ENCODE measurements at places on chromosomes 2 and 18.

- no peak for DNase-seq
Observed at GRCh38 chr2:61727746-61728145, 126.1 kb downstream of the FAM161A start.

GRCh38 chr2:86044614-86045013 lies 61.1 kb downstream of the POLR1A start:
- no peak for DNase-seq

GRCh38 chr2:172836347-172836821 lies 100.7 kb downstream of the RAPGEF4 start:
- no peak for DNase-seq

GRCh38 chr2:227846831-227847230 lies 24.6 kb upstream of the DAW1 start:
- DNase-seq: no peak

DNA sequence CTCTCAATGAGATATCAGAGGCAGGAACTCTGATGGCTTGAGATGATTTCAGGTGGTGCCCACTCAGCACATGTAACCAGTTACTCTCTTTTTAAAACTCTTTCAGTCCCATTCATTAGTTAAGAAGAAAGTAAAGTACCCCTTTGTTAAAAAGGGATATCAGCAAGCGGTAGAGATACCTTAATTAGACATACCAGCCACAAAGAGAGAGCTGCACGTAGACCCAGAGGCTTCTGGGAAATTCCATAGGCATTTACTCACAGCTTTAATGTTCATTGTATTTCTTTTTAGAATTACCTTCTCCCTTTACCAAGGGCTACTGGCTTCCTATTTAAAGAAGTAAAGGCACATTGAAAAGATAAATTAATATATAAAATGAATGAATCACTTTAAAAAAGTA lies 63.3 kb downstream of the LYPD6B start:
- DNase-seq: no peak

- DNase-seq: no peak
Observed at GRCh38 chr2:173388795-173389194, 34.1 kb downstream of the CDCA7 start.

DNA sequence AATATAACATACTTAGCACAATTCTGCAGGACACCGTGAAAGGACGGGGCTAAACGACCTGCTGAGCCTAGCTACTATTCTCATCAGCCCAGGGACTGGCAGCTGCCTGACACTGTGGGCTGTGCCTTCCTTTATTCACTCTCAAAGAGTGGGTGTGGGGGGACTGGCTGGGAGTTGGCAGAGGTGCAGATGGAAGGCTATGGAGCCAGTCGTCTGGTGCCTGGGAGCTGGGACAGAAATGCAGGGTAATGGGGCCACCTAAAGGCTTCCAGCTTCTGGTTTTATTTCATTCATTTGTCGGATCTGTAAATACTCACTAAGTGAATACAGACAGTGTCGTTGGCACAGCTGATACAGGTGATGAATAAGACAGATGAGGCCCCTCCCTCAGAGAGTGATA lies 56.0 kb upstream of the NFU1 start:
- DNase-seq: no peak

DNA sequence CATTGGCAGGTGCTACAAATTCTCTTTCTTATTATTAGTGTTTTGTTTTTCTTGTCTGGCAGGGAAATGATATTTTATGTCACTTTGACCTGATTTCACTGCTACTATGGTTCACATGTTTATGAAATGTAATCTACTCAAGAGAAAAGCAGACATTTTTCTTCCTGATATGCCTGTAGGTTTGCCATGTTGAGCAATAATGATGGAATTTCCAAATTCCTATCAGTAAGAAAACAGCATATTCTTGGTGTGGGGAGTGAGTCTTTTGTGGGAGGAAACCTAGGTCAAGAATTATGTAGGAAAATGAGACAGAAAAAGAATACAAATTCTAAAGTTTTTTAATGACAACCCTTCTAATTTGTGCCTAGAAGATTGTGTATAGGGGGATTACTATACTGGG lies 356.4 kb downstream of the SLC4A3 start:
- DNase-seq: no peak

DNA sequence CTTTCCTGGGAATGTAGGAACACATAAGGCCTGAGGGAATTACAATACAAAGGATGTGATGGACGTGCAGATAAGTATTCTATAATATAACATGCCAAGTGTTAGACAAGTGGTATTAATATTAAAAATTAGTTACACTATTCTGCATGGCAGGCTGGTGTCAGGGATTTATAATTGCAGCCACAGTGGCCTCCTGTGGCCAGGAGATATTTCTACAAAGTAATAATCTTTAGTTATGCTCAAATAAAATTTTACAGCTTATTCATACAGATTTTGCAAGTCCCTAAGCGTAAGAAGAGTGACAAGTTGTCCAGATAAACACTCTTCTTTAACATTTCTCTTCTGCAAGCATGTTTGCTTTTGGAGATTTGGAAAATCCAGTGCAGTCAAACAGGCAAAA lies 90.4 kb upstream of the CBLN2 start:
- DNase-seq: no peak

GRCh38 chr2:219041252-219041651 lies at the start of gene CFAP65:
Gene CFAP65, minus strand, starts transcription at chr2:219041516. Its CDS starts 2,468 bp downstream, at chr2:219039048.
- DNase-seq: no peak

GRCh38 chr2:23285091-23285800 lies 99.7 kb upstream of the KLHL29 start:
- DNase-seq: no peak

DNA sequence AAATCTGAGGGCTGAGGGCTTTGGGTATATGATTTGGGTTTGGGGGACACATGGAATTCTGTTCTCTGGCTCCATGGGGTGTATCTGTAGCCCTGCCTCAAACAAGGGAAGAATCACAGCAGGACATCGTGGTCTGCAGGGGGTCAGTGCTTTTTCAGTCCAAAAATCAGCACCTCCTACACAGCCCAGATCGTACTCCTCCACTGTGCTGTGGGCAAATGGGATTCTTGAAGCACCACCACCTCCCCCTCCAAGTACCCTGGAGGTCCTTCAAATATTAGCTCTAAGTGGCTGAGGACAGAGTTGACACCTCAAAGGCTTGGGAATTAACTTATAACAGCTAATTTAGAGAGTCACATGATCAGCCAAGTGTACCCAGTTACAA lies 41.5 kb downstream of the EPHA4 start:
- no peak for DNase-seq

GRCh38 chr2:230205034-230205433 lies 14.8 kb downstream of the SP110 start:
- DNase-seq: no peak

DNA sequence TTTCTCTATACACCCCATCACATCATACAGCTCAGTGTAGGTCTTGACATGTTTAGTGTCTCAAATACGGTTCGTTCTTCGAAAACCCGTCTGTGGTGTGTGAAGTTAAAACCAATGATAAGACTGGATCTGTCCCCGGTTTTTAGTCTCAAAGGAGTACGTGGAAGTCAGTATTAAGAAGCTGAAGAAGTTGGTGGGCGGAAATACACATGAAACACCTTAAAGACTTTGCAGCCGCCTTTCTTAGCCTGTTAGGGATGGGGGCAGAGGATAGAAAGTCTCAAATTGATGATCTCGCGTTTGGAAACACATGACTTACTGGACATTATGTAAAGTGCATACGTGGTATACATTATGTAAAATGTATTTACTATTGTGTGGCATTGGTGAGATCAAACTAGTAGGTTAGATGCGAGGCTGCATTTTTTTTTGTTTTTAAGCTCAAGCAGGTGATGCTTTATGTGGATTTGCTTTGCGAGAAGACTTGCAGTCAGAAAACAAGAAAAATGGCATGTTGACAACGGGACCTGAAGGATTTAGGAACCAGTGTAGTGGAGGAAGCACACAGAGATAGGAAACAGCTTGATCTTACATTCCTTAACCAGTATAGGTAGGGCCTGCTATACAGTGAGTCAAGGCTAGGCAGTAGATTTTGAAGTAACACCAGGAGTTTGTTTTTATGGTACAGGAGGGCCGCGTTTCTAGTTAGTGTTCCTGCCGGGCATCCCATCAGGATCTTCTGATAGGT lies 1.2 kb downstream of the CNOT11 start:
- no peak for DNase-seq

GRCh38 chr2:100902817-100903405 lies 83.0 kb downstream of the NPAS2 start:
- no peak for DNase-seq

GRCh38 chr2:147623328-147623727 lies 221.5 kb upstream of the ACVR2A start:
- DNase-seq: no peak

DNA sequence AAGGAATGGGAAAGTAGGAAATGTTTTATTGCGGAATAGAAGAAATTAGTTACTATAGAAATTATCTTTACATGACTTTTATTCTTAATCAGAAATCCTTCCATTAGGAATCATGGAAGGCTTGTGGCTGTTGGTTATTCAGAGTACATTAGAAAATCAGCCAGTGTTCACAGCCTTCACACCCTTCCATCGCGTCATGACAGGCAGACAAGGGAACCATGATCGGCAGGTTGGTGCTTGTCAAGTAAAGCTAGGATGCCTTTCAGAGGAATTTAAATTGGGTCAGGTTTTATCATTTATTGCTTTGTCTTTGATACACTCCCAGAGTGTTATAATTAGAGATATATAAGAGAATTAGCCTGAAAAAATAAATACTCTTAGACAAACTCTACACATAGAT lies 400.6 kb downstream of the THSD7B start:
- DNase-seq: no peak

DNA sequence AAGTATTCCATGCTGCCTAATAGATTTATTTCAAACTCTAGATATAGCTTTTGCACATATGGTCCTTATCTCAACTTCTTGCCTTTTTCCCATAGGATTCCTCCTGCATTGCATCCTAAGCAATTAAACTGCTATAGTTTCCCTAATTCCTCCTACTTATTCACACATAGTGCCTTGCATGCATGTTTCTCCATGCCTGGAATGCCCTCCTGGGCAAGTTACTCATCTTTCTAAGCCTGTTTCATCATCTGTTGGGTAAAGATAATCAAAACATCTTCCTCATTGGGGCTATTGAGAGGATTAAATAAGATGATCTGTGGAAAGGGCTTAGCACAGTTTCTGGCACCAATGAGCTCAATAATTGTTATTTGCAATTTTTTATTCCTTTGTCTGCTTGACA lies 726.5 kb downstream of the SLC4A3 start:
- no peak for DNase-seq

GRCh38 chr2:156327835-156328695 lies 4.5 kb downstream of the NR4A2 start:
- no peak for DNase-seq

- no peak for DNase-seq
Observed at GRCh38 chr2:64318476-64318748, 135.6 kb upstream of the LGALSL start.

DNA sequence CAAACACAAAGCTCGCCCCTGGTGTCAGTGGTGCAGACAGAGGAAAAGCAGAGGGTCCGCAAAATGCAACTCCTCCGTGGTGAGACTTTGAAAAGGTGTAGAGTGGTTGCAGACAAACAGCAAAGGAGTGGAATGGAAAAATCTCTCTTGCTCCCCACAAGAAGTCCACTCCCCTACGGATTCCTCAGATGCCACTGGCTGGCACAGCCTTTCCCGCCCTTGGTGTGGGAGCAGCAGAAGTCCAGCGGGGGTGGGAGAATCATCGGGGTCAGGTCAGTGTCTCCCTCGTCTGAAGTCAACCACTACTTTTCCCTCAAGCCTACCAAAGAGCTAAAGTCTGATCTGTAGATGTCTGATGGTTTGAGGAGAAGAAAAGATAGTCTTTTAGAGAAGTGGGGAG lies 22.3 kb upstream of the B3GNT7 start:
- no peak for DNase-seq

- DNase-seq: no peak
Observed at GRCh38 chr2:37720533-37721200, 49.2 kb upstream of the CDC42EP3 start.
